ENCODE measurements at places on chromosomes 12 and 14.

- DNase-seq: no peak
Observed at GRCh38 chr12:88572781-88573549, 7.3 kb downstream of the KITLG start.

GRCh38 chr14:94088516-94088915 is 7.4 kb downstream of the IFI27L1 start:
- no peak for DNase-seq

- no peak for DNase-seq
Observed at GRCh38 chr14:101473795-101474562, 87.3 kb upstream of the DIO3 start.

GRCh38 chr12:109844091-109844490 is 10.9 kb upstream of the TRPV4 start:
- DNase-seq: no peak

DNA sequence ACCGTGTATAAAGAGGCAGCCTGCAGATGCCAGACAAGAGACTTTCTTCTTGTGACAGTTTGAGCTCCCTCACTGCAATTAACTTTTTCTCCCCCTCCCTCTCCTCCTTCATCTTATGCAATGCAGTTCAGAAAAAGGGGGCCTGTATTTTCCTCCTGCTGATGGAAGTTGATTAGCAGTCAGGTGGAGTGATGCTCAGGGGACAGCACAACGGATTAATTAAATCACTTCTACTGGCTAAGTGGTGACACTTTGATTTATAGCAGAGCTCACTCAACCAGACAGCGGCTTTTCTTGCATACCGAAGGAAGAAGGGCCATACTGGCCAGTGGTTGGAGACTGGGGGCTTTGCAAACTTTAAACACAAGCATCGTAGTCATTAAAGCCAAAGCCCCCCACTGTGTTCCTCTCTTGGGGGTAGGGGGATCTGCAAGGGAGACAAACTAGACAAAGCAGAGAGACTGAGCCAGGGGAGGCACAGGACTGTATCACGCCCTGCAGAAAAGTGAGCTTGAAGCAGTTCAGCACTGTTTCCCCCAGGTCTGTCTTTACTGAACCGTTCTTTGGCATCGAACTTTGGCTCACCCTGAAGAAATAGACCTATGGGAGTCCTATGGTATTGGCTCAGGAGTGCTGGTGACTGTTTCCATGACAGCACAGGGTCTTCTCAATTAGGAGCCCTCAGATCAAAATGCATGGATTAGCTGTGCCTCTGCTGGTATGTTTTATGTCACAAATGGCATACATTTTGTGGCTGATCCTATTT is 47.7 kb downstream of the SPRING1 start:
- DNase-seq: no peak

DNA sequence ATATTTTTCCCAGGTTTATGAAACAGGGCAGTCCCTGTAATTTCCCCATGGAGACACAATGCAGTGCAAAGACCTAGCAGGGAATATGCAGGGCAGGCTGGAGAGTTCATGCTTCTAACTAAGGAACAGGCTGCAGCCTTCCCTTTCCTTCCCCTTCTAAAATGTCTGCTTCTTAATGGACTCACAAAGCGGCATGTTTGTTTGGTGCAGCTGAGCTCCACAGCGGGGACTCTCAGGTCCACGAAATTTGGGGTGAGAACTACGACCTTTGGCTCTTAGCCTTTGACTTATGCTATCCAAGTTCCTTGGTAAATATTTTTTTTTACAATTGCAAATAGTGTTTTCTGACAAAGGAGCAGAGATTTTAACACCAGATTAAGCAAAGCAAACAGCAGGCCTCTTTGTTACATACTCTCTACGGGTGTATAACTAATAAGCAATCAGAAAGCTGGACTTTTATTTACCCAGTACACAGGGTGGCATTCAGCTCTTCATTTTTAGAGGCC is 323.6 kb downstream of the ZFP36L1 start:
- no peak for DNase-seq

DNA sequence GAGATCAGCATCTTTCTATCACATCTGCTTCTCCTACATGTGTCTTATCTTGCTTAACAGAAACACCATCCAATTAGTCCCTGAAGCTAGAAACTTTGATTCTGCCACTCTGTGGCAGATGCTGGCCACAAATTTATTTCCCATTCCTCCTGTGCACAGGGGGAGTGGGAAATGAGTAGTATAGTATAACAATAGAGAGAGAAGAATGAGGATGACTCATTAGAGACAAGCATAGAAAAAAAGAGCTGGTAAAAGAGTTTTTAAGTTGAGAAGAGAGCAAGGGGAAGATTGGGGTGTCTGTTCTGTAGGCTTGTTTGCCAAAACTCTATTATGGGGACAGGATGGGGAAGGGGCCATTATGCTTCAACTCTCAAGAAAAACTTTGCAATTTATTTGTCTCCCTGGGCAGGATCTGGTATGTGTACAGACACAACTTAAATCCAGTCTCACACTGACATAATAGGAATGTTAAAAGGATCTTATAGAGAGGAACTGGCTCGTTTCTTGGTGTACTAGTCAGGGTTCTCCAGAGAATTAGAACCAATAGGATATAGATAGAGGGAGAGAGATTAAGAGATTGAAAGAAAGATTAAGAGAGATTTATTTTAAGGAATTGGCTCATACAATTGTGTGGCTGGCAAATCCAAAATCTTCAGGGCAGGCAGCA is 142.6 kb upstream of the CPSF6 start:
- DNase-seq: no peak

DNA sequence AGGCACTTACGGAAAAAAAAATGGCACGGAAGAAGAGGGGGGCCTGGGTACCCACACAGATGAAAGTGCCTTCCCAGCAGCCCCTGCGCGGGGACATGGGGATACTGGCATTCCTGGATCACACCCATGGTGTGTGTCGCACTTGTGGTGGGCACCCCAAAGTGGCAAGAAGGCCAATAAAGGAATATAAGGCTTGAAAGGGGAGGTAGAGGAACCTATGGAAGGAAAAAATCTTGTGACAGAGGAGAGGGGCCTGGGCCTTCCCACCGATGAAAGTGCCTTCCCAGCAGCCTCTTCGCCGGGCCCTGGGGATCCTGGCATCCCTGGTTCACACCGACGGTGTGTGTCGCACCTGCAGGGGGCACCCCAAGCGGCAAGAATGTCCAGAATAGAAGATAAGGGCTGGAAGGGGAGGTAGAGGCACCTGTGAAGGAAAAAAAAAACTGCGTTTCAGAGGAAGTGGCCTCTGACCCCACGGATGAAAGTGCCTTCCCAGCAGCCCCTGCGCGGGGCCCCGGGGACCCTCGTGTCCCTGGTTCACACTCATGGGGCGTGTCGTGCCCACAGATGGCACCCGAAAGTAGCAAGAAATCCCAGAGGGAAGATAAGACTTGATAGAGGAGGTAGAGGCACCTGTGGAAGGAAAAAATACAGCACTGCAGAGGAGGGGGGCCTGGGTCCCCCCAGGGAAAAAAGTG is 284.0 kb downstream of the ALG10 start:
- DNase-seq: no peak

GRCh38 chr12:125228519-125229260 is 163.5 kb downstream of the AACS start:
- no peak for DNase-seq

DNA sequence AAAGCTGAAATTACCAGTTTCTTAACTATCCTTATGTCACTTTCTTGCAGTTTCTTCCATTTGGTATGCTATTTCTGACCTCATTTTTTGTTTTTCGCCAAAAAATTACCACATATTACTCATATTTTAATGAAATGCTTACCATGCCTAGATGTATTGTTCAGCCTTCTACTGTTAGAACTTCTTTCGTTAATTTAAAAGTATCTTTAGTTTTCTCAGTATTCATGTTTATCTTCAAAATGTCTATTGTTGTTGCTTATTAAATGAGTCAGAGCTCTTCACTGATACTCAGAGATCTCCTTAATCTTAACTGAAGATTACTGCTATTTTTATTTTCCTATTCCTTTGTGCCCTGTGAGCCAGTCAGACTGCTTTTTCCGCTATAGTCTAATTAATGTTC is 20.5 kb downstream of the RAP1B start:
- DNase-seq: no peak

DNA sequence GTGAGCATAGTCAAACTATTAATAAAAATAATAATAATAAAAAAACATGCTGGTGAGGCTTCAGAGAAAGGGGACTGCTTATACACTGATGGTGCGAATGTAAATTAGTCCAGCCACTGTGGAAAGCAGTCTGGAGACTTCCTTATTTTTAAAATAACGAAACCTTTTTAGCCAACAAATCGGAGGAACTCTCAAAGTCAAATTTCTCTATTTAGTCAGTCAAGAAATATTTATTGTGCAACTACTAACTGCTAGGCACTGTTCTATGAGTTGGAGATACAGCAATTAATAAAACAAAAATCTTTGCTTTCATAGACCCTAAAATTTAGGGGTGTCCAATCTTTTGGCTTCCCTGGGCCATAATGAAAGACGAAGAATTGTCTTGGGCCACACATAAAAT is 10.8 kb downstream of the TAOK3 start:
- no peak for DNase-seq

- DNase-seq: no peak
Observed at GRCh38 chr14:71348394-71348793, 441.1 kb downstream of the PCNX1 start.

- no peak for DNase-seq
Observed at GRCh38 chr12:51959211-51959610, 7.7 kb downstream of the ACVR1B start.

DNA sequence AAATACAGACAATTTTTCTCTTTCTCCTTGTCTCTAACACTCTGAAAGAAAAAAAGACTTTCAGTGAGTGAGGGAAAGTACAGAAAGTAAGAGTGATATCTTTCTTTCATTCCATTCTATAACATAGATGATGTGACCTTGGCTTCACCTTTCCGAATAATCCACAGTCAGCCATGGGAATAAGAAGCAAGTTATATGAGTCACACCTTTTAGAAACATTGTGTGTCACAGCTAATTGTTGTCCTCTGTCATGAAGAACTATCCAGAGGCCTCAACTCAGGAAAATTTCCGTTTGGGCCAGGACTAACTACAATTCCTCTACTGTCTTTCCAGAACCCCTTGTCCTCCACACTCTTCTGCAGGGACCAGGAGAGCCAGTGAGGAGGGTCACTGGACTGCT is 209.7 kb upstream of the FAR2 start:
- no peak for DNase-seq

- DNase-seq: no peak
Observed at GRCh38 chr12:64618953-64619590, 8.8 kb downstream of the RASSF3 start.

- no peak for DNase-seq
Observed at GRCh38 chr14:104111301-104112112, 26.0 kb downstream of the ASPG start.

- no peak for DNase-seq
Observed at GRCh38 chr14:93723001-93723400, 65.3 kb downstream of the PRIMA1 start.

DNA sequence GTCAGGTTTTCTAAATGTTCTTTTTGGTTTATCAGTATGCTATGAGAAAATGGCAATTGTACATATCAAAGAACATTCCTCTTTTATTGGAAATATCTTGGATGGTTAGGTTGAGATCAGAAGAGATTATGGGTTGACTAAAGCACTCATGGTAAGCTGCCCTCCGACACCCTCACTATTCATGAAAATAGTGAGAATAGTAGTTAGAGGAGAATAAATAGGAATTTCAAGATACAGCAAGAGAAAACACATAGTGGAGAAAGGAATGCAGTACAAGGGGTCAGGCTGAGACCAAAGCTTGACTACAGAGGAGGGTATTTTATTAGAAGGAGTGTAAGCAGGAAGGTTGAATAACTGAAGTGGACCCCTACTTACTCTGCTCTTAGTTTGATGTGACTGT is 112.5 kb downstream of the PTPRQ start:
- DNase-seq: no peak

DNA sequence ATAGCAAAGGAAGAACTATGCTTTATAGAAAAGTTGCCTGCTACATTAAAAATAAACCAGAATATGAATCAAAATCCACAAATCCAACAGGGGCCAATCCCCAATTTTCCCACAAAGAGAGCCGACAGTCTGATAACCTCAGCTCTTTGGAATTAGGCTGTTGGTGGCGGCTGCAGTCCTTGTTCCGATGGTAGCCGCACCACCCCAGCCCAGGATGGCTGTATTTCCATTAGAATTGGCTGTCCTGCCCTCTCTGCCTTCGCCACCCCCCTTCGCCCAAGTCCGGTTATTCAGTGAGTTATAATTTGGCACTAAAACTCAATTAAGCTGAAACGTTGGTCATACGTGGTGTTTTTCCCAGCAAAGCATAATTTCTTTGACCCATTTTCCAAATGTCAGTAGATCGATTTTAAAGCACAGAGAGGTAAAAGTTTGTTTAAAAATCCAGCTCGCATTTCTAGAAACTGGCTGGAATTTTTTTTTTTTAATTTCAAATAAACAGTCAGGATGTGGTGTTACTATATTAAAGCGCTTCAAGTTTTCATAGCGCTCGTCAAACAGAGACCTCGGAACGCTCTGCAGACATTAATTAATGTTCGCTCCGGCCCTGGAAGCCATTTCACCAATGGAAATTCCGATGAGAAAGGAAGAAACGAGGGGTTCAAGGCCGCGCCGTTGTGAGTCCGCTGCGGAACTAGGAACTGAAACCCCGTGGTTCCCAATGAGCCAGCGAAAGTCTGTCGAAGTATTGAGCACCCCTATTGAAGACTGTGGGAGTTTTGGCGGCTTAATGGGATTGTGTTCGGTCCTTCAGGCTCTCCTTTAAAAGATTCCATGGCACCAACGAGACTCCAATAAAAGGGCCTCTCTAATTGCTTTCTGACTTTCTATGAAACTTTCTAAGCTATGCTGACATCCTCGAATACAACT is 104.8 kb upstream of the DIO3 start:
- DNase-seq: no peak

DNA sequence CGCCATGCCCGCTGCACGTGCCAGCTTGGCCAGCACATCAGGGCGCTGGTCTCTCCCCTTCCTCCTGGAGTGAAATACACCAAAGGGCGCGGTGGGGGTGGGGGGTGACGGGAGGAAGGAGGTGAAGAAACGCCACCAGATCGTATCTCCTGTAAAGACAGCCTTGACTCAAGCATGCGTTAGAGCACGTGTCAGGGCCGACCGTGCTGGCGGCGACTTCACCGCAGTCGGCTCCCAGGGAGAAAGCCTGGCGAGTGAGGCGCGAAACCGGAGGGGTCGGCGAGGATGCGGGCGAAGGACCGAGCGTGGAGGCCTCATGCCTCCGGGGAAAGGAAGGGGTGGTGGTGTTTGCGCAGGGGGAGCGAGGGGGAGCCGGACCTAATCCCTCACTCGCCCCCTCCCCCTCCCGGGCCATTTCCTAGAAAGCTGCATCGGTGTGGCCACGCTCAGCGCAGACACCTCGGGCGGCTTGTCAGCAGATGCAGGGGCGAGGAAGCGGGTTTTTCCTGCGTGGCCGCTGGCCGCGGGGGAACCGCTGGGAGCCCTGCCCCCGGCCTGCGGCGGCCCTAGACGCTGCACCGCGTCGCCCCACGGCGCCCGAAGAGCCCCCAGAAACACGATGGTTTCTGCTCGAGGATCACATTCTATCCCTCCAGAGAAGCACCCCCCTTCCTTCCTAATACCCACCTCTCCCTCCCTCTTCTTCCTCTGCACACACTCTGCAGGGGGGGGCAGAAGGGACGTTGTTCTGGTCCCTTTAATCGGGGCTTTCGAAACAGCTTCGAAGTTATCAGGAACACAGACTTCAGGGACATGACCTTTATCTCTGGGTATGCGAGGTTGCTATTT is 914 bp upstream of the CCND2 start:
- DNase-seq: peak; percentile 71

GRCh38 chr12:18908191-18908590 is 170.3 kb downstream of the CAPZA3 start:
- DNase-seq: no peak

GRCh38 chr12:43728117-43728516 is 30.5 kb downstream of the PUS7L start:
- no peak for DNase-seq

Data from stimulated activated CD8-positive, alpha-beta memory T cell treated with anti-CD3 and anti-CD28 coated beads, Interleukin-7, amount 100 ng/mL, for 24 hours (primary cell).